ENCODE measurements at places on chromosomes 11 and 22.

DNA sequence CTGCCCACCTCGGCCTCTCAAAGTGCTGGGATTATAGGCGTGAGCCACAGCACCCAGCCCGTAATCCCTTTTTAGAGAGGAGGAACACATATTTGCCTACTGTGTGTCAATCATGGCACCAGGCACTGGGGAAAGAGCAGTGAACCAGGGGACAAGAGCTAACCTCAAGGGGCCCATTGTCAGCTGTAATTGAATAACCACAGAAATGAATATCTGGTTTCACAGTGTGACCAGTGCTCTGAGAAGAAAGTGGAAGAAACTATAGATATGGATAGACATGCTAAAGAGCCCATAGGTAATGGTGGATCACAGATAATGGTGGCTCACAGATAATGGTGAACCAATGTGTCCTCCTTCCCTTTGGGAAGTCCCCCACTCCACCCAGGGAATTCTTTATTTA is 8.6 kb upstream of the KCTD14 start:
- no peak for DNase-seq

DNA sequence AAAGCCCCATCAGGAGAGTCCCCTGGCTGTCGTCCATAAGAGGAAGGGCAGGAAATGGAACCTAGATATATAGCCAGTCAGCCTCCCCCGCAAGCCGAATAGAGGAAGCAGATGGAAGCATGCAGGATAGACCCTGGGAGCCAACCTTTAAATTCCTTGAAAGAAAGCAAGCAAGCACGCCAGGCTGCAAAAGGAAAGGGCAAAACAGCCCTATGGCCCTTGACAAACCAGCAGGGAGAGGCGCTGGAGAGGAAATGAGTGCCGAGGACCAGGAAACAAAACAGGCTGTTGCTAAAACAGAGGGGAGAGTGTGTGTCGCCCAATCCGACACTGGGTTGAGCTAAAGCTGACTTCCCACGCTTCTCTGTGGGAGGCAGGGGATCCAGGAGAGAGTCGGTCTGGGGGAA is 203.5 kb upstream of the MTNR1B start:
- peak; percentile 4 for DNase-seq

DNA sequence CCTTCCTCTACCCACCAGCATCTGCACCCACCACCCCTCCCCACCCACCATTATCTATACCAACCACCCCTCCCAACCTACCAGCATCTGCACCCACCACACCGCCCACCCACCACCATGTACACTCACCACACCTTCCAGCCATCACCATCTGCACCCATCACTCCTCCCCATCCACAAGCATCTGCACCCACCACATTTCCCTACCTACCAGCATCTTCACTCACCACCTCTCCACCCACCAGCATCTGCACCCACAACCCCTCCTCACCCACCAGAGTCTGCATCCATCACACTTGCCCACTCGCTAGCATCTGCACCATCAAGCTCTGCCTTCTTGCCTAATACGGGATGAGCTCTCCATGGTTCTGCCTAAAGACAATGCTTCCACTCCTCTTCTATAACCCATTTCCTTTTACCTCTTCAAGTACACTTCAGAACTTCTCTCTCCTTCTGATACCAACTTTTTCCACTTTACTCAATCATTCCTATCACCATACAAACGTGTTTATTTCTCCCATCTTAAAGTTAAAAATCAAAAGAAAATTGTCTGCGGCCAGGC is 2.4 kb upstream of the FSHB start:
- no peak for DNase-seq

GRCh38 chr11:69934861-69935494 is 115.8 kb upstream of the FGF3 start:
- DNase-seq = peak; percentile 8

- DNase-seq = no peak
These were observed 1.7 kb upstream of the OR52K1 start for GRCh38 chr11:4480577-4481239.

GRCh38 chr11:120215634-120216033 is 4.8 kb downstream of the OAF start:
- DNase-seq = no peak

- DNase-seq = no peak
These were observed 10.1 kb upstream of the PIM3 start for GRCh38 chr22:49950396-49950994.

- peak; percentile 78 for DNase-seq
These were observed 12.9 kb upstream of the FAT3 start for GRCh38 chr11:92211576-92212167.

DNA sequence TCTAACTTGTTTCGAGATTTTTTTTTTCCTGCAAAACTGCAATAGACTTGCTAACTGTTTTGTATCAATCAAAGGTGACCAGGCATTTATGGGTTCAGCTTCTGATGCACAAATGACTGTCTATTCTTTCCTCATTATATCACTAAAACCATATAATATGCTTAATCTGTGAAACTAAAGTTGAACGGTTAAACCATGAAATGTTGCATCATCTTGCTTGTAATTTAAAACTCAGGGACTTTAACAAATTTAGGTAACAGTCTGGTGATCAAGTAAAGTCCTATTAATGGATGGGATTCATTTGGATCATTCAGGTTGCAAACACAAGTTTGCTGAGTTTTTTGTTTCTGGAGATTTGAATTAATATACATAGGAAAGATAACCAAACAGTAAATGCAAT is 232.0 kb upstream of the LUZP2 start:
- no peak for DNase-seq

All from NCI-H82 (cell line).